ENCODE measurements at places on chromosomes 16 and 17.

DNA sequence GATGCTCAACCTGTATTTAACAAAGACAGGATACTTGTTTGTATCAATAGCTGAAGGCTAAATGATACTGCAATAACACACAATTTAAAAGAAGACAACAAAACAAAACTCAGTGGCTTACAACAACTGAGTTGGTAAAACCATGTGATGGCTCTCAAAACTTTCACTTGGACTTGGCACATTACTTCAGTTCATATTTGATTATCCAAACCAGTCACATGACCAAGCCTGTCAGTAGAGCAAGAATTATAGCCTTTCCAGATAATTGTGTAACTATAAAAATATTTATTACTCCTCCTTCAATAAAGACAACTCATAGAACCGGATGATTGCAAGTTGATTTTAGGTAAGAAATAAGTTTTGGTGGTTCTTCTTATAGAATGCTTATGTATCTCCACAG is 56.8 kb downstream of the NQO1 start:
- no peak for DNase-seq

- no peak for DNase-seq
Observed at GRCh38 chr16:11203111-11203623, 52.8 kb downstream of the SOCS1 start.

GRCh38 chr17:76492989-76493501 is 8.2 kb downstream of the RHBDF2 start:
- no peak for DNase-seq

- DNase-seq = no peak
Observed at GRCh38 chr16:50697421-50697715, 4.0 kb downstream of the NOD2 start.

DNA sequence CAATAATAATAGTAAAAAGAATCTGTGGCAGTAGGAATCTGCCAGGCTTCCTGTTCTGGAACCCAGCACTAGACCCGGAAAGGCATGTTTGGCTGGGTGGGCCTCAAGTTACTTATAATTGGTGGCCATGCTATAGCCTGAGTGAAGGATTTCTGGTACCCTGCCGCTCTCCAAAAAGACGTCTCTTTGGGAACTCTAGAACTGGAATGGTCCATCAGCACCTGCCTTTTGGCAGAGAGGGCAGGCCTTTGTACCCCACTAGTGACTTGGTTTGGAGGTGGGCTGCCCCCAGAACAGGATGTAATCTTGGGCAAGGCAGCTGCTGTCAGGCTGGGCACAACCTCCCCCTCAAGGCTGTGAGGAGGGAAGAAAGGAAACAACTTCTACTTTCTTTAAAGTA is 29.3 kb upstream of the ST6GALNAC1 start:
- no peak for DNase-seq

DNA sequence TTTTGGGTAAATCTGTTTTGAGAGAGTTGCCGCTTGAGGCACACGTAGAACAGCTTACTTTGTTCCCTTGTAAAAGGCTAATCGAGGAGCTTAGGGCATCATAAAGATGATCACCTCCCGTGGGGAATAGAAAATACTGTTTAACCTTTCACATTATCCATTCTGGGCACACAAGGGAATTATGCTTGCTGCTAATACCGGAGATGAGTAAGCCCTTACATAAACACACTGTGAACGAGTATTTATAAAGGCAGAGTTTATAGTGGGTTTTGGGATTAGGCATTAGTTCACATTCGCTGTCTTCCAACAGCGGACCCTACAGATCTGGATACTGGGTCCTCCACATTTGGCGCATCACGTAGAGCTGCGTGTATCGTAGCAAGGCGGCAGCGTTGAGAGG is 51.2 kb upstream of the CNTNAP4 start:
- DNase-seq = no peak

- no peak for DNase-seq
Observed at GRCh38 chr16:85242140-85242539, 129.9 kb upstream of the CIBAR2 start.

GRCh38 chr17:58577696-58578095 is 63.3 kb upstream of the MTMR4 start:
- DNase-seq = peak; percentile 55

DNA sequence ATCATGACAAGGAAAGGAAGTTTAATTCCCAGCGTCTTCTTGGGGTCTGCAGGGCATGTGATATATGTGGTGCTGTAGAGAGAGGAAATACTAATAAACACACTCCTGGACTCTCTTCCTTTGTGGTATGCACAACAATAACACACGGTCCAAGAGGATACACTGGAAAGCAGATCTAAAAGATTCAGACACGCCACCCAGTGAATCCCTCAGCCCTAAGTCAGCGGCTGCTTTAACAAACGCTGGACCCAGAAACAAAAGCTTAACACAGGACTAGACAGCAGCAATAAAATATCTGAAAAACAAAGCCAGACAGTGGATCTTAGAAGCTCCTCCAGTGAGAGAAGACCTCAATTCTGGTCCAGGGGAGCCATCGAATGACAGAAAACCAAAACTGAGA is 13.1 kb downstream of the CFAP20 start:
- DNase-seq = no peak

DNA sequence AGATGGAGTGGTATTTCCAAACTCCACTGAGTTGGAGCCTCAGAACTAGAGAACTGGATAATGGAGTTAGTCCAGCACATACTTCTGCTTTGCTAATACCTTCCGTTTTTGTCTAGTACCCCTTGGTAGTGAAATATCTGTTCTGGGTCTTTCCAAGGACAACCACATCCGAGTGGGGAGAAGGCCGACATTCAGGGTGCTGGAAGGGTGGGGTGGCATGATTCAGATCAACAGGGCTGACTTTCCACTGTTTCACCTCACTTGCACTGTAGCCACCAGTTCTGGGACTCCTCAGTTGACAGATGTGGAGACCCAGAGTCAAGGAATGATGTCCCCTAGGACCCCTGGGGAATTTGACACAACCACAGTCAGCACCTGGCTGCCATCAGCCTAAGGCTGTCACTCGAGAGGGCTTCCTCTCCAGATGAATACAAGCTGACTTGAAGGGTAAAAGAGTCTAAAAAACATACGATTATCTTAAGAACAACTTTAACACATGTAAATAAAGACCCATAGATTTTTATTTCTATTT is 84.8 kb upstream of the HNF1B start:
- no peak for DNase-seq

DNA sequence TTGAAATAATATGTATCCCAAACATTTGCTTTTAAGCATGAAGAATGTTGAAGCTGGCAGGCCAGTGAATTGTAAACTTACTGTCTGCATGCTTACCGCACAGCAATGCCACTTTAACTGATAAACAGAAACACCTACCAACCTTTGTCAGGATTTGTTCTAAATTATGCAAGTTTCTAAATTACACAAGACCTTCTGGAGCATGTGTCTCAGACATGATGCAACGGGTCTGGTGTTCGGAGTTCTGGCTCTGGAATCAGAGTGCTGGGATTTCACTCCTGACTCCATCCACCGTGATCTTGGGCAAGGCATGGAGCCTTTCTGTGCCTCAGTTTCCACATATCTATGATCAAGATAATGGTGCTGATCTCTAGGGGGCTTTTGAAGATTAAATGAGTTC is 111.2 kb downstream of the CCT6B start:
- no peak for DNase-seq

DNA sequence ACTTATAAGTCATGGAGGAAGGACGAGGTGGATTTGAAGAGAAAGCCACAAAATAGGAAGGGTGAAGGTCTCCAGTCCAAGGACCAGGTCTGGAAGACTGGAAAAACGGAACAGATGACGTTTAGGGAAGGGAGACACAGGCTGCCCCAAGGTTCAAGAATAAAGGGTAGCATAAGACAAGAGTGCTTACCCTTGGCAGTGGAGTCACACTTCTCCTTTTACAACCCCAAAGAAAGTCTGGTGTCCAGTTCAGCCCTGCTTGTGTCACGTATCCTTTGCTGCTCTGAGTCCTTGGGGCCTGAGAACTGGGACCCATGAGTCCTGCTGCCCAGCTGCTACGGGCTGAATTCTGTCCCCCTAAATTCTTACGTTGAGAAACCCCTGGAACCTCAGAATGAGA is 13.0 kb upstream of the GGA2 start:
- DNase-seq = no peak

DNA sequence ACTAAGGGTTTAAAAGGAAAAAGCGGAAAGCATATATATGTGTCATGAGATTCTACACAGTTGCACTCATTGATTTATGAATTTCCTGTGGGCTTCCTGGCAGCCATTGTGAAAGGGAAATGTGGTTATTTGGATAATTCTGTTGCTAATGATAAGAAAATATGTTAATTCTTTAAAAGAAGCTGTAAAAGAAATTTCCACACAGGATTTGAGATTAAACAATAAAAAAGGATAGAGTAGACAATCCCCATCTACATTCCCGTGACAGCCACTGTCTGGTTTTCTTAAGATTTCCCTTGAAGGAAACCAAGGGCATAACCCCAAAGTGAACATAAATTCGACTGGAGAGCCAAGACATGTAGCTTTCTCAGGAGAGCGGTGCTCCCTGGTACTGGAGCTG is 397.5 kb downstream of the CPPED1 start:
- no peak for DNase-seq

- DNase-seq = no peak
Observed at GRCh38 chr16:1319041-1319440, 9.6 kb downstream of the UBE2I start.

GRCh38 chr17:49995055-49995738 is at the start of gene DLX3:
DLX3 (minus strand) TSS chr17:49995224; CDS start chr17:49994998, 226 bp downstream.
- DNase-seq = peak; percentile 22

- no peak for DNase-seq
Observed at GRCh38 chr16:53558710-53559109, 55.7 kb upstream of the AKTIP start.

- DNase-seq = no peak
Observed at GRCh38 chr17:77723909-77724875, 234.3 kb upstream of the TNRC6C start.

GRCh38 chr17:12599186-12599920 is 66.3 kb upstream of the MYOCD start:
- no peak for DNase-seq

- DNase-seq = no peak
Observed at GRCh38 chr17:15999974-16000827, 577 bp downstream of the TTC19 start.

Data from stimulated activated CD4-positive, alpha-beta T cell treated with anti-CD3 and anti-CD28 coated beads, Interleukin-4, amount 100 ng/mL, for 4 hours (primary cell).